GOT3 (cell line): ENCODE measurements at places on chromosomes 7 and 10.

GRCh38 chr7:43621729-43622448 is 39.0 kb downstream of the STK17A start:
- no peak for DNase-seq

DNA sequence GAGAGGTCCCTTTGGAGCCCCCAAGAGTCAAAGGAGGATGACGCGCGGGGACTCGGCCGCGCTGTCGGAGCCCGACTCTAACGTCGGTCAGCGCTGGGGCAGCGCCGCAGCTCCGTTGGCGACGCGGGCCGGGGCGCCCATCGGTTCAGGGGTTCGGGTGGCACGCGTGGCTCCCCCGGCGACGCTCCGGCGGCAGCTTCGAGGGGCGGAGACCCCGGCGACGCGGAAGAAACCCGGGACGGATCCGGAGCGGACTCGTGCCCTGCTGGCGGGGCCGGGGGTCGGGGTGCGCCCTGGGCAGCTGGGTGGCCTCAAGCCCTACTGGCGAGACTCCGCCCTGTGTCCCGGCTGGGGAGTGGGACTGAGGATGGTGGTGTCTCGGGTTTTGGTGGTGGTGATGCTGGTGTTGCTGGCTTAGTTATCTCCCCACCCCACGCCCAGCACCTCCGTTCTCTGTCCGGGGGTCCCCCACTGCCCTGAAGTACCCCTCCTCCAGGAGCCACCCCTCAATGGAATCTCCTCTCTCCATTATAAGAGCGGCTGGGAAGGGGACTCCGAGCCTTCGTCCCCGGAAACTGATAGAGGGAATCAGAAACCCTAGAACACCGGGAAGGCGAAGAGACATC is at the start of gene NAT16:
Gene NAT16 (minus strand): TSS at position 164 of the 626 bp plus-strand sequence. CDS start 5,486 bp downstream, outside the sequence.
- DNase-seq = no peak

DNA sequence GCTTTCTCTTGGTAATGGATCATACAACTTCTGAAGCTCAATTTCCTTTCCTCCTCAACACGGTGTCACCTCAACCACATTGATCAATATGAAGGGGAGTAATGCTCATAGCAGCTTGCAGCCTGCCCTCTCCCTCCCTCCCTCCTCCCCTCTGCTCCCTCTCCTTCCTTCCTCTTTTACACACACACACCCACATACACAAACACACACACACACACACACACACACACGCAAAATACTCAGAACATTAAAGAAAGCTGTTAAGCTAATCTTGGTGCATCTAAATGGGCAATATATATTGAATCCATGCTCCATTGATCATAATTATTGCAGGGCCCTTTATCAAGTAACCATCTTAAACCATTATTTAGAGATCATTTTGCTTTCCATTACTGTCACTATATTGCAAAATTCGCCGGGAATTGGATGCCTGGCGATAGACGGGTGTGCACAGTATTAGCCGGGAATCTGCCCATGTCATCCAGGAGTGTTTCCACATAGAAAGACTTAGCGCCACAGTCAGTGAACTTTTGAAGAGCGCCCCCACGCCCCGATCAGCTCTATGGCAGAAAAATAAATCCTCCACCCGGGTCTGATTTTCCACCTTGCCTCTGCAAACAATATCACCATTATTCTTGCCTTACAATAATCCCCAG is 122.0 kb downstream of the PRLHR start:
- no peak for DNase-seq

DNA sequence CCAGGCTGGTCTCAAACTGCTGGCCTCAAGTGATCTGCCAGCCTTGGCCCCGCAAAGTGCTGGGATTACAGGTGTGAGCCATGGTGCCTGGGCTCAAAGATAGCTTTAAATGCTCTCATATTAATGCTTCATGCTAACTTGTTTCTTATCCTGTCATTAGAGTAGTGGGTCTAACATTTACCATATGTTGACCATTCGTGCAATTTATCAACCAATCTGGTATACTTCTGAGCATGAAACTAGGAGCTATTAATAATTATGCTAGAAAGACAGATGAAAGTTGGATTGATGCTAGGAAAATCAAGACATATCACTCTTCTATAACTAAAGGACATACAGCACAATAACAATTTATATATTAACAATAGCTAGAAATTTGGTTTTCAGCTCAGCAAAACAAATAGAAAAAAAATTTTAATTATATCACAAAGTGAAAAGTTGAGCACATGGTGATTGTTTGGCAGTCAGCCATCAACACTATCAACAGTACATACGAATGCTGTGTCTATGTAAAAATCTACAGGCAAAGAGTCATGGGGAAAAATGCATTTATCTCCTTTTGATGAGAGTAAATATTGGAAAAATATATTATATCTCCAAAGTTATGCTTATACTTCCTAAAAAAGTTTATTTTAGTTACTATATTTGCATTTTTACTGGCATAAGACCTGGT is 112.1 kb upstream of the ABCB5 start:
- no peak for DNase-seq

DNA sequence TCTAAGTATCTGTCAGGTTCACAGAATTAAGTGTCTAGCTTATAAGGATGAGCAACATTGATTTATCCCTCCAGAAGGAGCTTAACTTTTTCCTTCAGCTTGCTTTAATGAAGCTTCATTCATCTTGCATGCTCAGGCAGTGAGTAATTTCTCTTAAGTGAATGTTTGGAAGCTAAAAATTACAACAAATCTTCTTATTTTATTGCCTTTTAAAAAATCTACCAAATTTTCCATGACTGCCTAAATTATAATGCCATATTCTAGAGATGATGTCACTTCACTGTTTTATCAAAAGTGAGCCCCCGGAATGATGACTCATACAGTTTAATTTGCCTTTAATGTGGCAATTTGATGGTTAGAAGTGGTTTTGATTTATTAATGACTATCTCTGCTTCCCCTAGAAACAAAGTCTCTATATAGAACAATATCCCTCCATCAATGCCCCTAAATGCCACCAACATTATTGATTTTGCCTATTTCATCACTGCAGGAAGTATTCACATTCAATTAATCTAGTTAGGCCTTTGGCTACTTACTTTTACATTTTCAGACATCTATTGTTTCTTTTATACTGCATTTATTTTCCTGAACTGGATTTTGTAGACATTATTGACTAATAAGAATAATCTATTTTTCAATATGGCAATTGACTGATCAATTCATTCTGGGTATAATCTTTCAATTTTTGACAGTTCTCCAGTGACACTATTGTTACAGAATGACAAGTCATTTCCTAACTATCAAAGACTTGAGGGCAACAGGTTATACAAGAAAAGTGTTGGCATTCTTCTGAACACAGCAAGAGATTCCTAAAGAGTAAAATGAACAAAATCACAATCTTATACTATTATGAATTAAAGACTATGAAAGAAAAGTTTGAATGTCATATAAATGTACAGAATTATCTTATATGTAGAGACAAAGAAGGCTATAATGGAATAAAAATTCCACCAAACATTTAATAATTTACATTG is 139.3 kb upstream of the ODAD2 start:
- DNase-seq = no peak

- DNase-seq = no peak
Measured at GRCh38 chr10:73910401-73910763, 550 bp upstream of the PLAU start.

- DNase-seq = no peak
Measured at GRCh38 chr7:2068693-2069471, 163.9 kb downstream of the MAD1L1 start.

- DNase-seq = no peak
Measured at GRCh38 chr7:65896279-65896870, 23.5 kb downstream of the VKORC1L1 start.

GRCh38 chr10:133141958-133142340 is 18.1 kb upstream of the KNDC1 start:
- no peak for DNase-seq

DNA sequence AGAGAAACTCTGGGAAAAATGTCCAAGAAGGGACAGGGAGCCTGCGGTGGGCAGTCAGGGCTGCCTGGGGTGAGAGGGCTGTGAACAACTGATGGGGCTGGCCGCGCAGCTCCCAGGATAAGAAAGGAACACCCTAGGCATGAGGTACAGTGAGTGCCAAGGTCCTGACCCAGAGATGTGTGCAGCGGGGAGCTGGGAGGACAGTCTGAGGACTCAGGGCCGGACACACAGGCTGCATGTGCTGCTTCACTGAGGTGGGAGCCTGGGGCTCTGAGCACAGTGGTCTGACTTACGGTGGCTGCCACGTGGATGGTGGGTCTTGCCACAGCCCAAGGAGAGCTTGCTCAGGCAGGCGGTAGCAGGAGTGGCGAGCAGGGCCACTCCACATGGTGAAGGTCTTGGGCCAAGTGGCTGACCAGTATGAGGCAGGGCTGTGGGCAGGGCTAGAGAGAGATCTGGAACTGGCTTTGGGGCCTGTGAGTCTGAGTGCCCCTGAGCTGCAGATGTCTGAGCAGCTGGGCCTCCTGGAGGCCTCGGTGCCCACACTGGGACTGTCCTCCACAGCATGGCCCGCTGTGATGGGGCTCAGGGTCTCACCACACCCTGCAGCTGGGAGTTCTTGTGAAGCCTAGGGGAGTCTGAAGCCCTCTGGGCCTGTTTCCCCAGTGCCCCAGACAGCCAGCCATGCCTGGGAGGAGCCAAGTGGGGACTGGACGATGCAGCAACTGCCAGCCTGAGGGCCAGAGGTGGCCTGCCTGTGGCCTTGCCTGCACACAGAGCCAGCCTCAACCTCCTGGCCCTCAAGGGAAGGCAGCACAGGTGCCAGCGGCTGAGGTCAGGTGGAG is 60.3 kb downstream of the RASGEF1A start:
- no peak for DNase-seq

DNA sequence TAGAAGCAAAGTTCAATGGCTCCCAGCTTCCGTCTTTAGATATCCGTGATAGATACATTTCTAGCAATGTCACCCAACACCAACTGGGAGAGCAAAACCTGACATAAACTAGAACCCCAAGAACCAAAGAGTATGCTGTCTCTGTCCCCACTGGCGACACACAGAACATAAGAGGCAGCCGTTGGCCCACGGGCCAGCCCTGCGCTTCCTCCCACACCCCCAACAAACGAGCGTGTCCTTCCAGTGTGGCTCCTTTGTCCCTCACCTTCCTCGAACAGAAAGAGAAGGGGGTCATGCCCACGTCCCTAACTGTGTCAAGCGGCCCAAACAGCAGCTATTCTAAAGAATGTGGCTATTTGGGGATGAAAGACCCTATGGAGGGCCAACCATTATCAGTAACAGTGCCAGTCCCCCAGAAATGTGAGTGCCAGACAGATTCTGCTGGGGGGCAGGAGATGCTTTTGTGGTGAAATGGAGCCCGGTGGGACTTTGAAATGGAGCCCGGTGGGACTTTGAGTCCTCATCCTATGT is 171.9 kb downstream of the USP6NL start:
- DNase-seq = no peak
